Heart right ventricle (tissue), 16 donors: ENCODE measurements at places on chromosomes 6 and 20. TPM values are rescaled to one million over a fixed set of nuclear protein-coding genes. Genes with fewer than 3 reads are reported as not detected.

Gene PLCB1
- 2.2 TPM for polyA plus RNA-seq

Gene ANKEF1
- 0.45 TPM for polyA plus RNA-seq

Gene MLIP
- polyA plus RNA-seq, result 153 TPM

Gene MMP24
- polyA plus RNA-seq, result 0.22 TPM

Gene MYLK2
- polyA plus RNA-seq, result not detected

Gene OXT
- polyA plus RNA-seq, result 0.35 TPM

Gene TBXT
- polyA plus RNA-seq, result not detected

Gene OLIG3
- not detected for polyA plus RNA-seq

Gene TAGAP
- polyA plus RNA-seq, result 0.37 TPM

Gene ZNF322
- 4.0 TPM for polyA plus RNA-seq

Gene LCA5
- polyA plus RNA-seq, result 1.1 TPM

Gene RAB44
- 0.03 TPM for polyA plus RNA-seq

Gene TP53TG5
- polyA plus RNA-seq, result 0.43 TPM

Gene RAET1E
- polyA plus RNA-seq, result 0.33 TPM

Gene DEF6
- 1.7 TPM for polyA plus RNA-seq

Gene SYNDIG1
- 8.6 TPM for polyA plus RNA-seq

Gene METTL24
- polyA plus RNA-seq, result 0.07 TPM

Gene PERP
- polyA plus RNA-seq, result 30.4 TPM

Gene RAET1G
- polyA plus RNA-seq, result not detected

Gene SLC17A4
- polyA plus RNA-seq, result not detected

Gene ARG1
- polyA plus RNA-seq, result 0.51 TPM

Gene CCHCR1
- 9.0 TPM for polyA plus RNA-seq

Gene DAAM2
- 16.3 TPM for polyA plus RNA-seq
